Activated T-helper 1 cell treated with anti-CD3 and anti-CD28 coated beads, Interleukin-12 subunit alpha, Interleukin-12 subunit beta, Interleukin-2, Interleukin-4 antibody, amounts not matched to agents 30 ng/mL and 10 ng/mL and 1 ng/mL, durations not matched to agents 14 hours and 24 hours and 36 hours (primary cell): ENCODE measurements at places on chromosomes 16 and 17. TPM values are rescaled to one million over a fixed set of nuclear protein-coding genes. Genes with fewer than 3 reads are reported as not detected.

Gene SREBF1
- 167 and 172 TPM in 2 replicates for total RNA-seq

Gene SMIM22
- total RNA-seq = not detected in 2 replicates

Gene CDH1
- 0.64 and 2.2 TPM in 2 replicates for total RNA-seq

Gene CAPN15
- 122 and 124 TPM in 2 replicates for total RNA-seq

Gene KRT28
- total RNA-seq = not detected in 2 replicates

Gene PLA2G10
- total RNA-seq = not detected in 2 replicates

Gene DOK4
- 4.4 and 4.9 TPM in 2 replicates for total RNA-seq

Gene OR4D1
- 0.10 and 0.26 TPM in 2 replicates for total RNA-seq

Gene RAB11FIP4
- 28.7 and 29.8 TPM in 2 replicates for total RNA-seq

Gene CCL1
- total RNA-seq = 264 and 266 TPM in 2 replicates

Gene KCNH4
- total RNA-seq = 1.7 and 1.9 TPM in 2 replicates

Gene PLEKHH3
- 0.52 and 0.76 TPM in 2 replicates for total RNA-seq

Gene NRN1L
- total RNA-seq = 0.65 and 0.76 TPM in 2 replicates

Gene OTOP3
- total RNA-seq = not detected in 2 replicates

Gene HASPIN
- 25.7 and 26.1 TPM in 2 replicates for total RNA-seq

Gene TBC1D3L
- 17.9 and 19.8 TPM in 2 replicates for total RNA-seq

Gene RCVRN
- not detected in 2 replicates for total RNA-seq

Gene TMEM204
- 22.8 and 23.7 TPM in 2 replicates for total RNA-seq
